AG08395 (cell line): ENCODE measurements at places on chromosomes 16 and 17.

- DNase-seq, result no peak
Observed at GRCh38 chr17:57599271-57600045, 145.6 kb downstream of the CCDC182 start.

DNA sequence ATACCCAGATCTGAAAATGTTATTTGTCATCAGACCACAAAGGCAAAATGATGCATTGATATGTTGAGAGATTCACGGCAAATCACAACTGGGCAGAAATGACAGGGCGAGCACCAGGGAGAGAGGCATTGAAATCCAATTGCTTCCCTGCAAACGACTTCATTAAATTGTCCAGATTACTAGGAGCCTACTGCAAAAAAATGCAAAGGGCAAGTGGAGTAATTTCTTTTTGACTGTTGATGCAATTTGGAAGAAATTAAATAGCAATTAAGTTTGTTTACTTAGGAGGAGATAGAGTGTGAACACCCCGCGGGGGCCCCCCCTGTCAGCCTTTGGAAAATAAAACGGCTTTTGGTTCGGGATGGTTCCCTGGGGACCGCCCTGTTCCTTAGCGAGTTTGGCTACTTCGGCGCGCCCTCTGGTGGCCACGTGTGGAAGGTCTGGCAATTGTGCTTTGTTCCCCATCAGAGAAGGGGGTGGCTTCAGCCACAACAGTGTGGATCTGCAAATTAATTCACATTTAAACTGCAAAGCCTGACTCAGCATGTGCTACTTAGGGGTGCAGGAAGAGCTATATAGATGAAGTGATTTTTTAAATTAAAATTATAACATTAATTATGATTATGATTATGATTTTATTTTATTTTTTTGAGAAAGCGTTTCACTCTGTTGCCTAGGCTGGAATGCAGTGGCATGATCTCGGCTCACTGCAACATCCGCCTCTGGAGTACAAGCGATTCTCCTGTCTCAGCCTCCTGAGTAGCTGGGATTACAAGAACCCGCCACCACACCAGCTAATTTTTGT, 14.5 kb upstream of the TMC7 start:
- peak; percentile 92 for DNase-seq

- DNase-seq, result no peak
Observed at GRCh38 chr16:6977291-6977690, 355.4 kb upstream of the RBFOX1 start.

GRCh38 chr17:55527540-55528118, 16.4 kb upstream of the SMIM36 start:
- DNase-seq, result peak; percentile 48

DNA sequence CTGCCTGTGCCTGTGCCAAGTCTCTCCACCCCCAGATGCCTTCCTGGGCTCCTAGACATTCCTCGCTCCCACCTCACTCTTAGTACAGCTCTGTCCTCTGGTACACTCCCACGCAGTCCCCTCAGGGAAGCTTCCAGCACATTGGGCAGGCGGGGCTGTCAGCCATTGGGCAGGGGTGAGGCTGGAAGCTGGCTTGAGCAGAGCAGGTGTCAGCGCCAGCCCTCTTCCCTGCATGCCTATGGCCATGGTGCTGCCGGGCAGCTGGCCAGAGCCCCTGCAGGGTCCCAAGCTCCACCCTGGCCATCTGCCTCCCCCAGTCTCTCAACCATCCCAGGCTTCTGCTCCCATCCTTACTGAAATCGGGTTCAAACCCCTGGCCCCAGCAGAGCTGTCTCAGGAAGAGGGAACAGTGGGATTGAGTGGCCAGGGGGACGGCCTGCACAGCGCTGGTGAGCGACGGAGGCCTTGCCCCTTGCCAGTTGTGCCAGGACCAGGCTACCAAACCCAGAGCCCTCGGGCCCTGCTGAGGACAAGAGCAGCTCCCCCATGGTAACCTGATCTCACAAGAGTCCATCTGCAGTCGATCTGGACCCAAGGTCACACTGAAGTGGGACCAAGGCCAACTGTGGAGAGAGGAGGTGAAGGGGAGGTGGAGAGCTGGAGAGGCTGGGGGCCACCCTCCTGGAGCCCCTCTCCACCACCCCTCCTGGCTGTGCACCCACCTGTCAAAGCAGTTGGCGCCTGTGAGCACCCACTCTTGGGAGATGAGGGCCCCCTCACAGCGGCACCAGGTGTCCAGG, 2.4 kb upstream of the B9D1 start:
- no peak for DNase-seq

DNA sequence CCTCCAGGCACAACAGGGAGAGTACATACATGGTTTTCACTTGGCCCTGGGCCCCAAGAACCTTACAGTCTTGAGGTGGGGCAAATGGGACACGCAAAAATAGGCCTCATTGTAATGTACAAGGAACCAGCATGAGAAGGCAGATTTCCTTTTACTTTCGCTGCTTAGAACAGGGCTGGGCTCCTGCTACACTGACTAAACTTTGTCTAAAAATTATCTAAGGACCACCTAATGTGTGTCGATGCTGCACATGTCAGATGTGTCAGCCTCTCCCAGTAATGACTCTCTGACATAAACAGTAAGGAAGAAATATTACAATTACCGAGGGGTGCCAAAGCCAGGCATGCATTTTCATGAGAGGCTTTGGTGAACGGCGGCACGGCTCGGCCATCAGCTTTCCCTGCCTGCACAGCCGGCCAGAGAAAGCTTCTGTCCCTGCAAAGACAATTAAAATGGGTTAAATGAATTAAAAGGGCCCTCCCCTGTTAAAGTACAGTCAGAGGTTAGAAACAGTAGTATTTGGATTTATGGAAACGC, 224.2 kb upstream of the IRX3 start:
- no peak for DNase-seq

DNA sequence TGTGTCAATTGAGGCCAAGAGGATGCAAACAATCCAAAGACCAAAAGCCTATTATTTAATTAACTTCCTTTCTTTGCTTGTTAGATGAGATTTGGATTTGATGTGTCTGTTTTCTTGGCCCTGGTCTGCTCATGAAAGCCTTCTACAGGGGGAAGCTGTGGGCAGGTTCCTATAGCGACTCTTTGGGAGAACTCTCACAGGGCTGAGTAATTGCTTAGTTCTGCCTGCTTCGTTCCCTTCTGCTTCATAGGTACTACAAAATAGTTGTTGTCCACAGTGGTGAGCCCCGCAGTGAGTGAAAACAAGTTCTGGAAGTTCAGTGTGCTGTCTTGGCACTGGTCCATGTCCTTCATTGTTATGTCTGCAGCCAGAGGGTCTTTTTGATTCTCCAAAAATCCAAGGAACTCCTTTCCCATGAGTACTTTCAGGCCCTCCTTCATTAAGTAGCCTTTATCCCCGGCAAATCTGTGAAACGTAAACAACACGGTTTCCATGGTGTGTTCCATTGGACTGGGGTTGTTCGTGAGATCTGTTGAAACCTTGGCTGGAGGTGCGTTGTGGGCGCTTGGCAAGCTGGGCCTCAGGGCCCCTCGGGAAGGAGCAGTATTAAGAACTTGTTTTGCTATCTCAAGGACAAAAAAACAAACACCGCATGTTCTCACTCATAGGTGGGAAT, 30.0 kb upstream of the ANKRD40CL start:
- no peak for DNase-seq

DNA sequence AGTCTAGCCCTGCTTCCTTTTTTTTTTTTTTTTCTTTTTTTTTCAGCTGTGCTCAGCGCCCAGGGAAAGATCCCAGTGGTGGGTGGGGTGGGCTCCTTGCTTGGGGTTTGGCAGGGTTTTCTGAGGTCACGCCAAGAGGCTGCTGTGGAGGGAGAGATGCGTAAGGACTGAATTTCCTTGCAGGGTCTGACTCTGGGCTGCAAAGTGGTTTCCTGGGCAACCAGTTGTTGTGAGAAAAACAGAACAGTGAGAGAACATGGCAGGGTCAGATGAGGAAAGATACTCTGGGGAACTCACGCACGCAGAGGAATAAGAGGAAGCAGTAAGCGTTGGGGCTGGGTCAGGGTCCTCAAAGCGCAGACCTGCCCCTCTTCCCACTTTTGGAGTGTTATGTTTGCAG, 119.5 kb downstream of the IRF8 start:
- DNase-seq, result no peak

DNA sequence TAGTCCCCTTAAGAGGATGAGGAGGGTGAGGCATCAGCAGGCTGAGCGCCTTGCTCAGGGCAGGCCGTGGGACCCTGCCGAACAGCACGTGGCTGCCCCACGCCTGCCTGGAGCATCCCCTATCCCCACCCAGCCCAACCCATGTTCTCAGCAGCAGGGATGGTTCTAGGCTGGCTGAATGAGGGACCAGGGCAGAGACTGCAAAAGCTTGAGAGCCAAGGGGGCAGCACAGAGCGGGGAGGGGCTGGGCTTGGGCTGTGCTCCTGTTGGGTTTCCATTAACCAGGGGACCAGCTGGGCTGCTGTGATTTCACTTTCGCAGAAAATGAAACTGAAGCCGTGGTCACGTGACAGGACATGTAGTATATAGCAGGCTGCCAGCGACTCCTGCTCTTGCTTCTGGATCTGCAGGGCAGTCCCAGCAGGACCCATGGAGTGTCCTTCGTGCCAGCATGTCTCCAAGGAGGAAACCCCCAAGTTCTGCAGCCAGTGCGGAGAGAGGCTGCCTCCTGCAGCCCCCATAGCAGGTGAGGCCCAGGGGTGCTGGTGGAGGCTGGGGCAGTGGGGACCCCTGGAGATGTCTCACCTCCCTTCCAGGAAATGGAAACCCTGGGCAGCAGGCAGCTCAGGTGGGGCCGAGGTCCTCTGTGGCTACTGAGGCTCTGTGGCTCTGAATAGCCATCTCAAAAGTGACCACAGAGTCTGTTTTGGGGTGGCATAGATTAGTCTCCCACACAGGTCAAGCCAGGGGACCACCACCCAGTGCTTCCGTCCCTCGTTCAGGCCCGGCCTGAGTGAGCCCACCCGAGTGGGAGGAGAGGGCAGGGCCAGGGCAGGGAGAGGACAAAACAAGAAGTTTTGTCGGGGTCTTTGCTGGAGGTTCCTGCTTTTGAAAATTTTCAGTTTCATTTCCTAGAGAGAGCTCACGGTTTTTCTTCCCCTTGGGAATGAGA, 2.9 kb downstream of the RNF213 start:
- peak; percentile 86 for DNase-seq

GRCh38 chr17:82449883-82450356, 632 bp downstream of the CYBC1 start:
- DNase-seq, result no peak

- no peak for DNase-seq
Observed at GRCh38 chr16:71344315-71344905, 14.1 kb upstream of the CALB2 start.

DNA sequence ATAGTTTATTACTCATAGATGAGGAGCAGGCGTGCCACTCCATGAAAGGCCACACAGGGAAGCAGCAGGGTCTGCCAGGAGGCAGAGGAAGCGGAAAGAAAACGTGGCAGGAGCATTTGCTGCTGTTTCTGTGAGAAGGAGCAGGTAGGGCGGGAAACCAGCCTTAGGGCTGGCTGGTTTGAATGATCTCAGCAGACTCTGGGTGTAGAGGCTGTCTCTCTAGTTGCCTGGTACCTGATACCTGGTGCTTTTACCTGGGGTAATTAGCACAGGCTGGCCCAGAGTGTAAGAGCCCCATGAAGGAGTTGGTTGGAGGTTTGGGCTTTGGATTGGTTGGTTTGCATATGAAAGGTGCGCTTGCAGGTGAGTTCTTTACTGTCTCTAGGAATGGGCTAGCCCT, 205.0 kb upstream of the CACNG3 start:
- no peak for DNase-seq

GRCh38 chr16:21727344-21727743, 63.6 kb downstream of the OTOA start:
- DNase-seq, result no peak

GRCh38 chr16:83350481-83350880, 457.3 kb upstream of the HSBP1 start:
- no peak for DNase-seq

- DNase-seq, result peak; percentile 98
Observed at GRCh38 chr17:42659079-42659931, at the start of gene TUBG2. Gene TUBG2 (plus strand): TSS chr17:42659284. CDS start chr17:42659504, 220 bp downstream.

DNA sequence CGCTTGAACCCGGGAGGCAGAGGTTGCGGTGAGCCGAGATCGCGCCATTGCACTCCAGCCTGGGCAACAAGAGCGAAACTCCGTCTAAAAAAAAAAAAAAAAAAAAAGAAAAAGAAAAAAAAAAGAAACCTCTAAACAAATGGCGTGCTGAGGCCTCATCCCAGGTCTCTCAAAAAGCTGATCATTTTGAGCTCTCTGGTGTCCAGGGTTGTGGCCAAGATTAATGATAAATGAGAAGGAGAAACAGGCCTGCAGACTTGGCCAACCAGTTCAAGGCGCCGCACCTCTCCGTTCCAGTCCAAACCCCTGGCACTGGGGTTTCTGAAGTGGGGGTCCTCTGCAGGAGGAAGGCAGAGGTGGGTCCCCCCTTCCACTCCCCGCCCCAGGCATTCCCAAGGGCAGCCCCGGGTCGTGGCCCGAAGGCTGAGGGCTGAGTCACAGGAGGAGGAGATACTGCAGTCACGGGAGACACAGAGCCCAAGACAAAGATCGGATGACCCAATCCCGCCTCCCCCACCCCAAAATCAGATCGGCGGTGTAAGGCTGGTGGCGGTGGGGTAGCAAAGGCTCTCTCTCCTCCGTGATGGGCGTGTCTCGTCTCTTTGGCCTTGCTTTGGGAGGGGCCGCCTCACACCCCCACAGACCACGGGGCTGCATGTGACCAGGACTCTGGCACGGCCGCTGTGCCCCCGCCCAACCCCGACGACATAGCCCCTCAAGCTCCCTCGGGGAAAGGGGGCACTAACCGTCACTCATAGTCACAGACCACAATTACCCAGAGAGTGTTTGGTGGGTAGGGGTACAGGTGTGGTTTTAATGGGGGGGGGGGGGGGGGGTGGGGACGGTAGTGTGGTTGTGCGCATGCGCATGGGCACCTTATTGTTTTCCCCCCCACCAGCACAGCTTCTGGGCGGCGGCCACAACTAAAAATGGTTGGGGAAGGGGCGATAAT, 1.1 kb downstream of the VAT1 start:
- DNase-seq, result peak; percentile 91
